IMR-90 (cell line): ENCODE measurements at places on chromosomes 6 and 20.

DNA sequence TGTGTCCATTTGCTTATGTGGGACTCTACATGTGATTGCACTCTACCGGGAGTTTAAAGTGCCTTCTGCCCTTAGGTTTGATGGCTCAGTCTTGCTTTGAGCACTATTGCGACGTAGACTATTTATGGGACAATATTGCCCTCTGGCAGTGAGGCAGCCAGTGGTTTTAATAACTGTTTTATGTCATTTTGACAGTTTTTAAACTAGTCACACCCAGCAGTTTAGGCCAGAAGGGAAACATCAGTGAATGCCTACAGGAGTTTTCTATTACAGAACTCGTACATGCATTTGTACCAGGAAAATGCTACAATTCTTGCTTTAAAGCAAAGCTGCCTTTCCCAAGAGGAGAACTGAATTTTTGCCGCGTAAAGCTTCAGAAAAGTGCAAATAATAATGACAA is 813.7 kb downstream of the KIF16B start:
- no peak for DNase-seq

GRCh38 chr20:37543828-37544227 is 16.2 kb upstream of the BLCAP start:
- peak; percentile 54 for DNase-seq

DNA sequence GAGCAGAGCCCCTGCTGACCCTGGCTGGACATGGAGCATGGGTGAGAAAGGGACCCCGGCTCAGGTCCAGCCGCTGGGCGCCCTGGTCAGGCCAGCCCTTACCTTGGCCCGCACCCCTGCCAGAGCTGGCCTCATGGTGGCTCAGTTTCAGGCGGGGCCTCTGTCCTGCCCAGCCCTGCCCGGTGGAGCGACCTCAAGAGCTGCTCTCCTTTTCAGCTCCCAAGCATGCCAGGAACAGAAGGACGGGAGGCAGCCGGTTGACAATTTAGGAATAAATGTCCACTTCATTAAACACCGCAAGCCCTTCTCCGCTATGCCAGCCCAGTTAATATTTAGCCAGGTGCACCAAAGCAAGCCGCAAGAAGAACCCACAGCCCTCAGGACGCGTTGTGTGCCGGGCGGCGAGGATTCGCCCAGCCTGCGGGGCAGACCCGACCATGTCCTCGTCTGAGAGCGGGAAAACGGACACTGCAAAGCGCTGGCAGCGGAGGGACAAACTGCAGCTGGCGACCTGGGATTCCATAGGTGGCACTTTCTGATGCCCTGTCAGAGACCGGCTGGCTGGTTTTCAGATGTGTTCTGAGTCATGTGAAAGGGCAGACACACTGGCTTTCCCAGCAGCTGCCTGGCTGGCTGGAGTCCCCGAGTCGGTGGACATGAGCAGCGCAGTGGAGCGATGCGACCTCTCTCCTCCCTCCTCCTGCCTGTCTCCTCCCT is 221.9 kb downstream of the TTLL2 start:
- DNase-seq = no peak

- DNase-seq = no peak
Measured at GRCh38 chr6:110816677-110817076, 1.4 kb upstream of the CDK19 start.

- DNase-seq = no peak
Measured at GRCh38 chr6:76681781-76682180, 609.3 kb upstream of the IMPG1 start.

DNA sequence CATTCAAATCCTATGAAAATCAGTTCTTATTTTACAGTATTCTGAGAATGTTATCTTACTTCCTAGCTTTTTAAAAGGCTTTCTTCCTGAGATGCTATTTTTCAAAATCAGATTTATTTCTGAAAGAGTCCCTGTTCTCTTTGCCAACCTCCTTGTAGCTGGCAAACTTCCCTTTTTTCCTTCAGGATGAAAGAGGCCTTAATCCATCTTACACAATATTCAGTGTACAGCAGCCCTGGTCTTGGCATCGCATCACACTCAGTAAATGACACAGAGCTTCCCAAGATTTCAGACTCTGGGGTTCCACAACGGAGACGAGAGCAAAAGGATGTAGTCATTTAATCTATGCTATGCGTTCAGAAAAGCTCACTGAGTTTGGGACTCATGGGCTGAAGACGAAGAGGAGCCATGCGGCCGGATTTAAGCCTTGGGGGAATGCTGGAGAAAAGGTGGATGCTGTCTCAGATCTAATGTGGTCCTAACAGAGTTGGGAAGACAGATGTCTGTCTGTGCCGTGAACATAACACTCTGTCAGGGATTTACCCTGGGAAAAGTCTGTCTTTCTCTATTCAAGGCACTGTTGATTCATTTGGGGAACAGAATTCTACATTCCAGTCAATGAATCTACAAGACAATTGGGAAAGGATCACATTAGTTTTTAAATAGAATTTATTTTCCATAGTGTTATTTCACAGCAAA is 616.4 kb upstream of the AGPAT4 start:
- DNase-seq = no peak

GRCh38 chr6:129350278-129350677 is 359.7 kb downstream of the ARHGAP18 start:
- no peak for DNase-seq
